ENCODE measurements at places on chromosomes 12 and 14. TPM values are rescaled to one million over a fixed set of nuclear protein-coding genes. Genes with fewer than 3 reads are reported as not detected.

The FOXN4 gene
- total RNA-seq: not detected

The LRFN5 gene
- total RNA-seq: 0.13 TPM

DNA sequence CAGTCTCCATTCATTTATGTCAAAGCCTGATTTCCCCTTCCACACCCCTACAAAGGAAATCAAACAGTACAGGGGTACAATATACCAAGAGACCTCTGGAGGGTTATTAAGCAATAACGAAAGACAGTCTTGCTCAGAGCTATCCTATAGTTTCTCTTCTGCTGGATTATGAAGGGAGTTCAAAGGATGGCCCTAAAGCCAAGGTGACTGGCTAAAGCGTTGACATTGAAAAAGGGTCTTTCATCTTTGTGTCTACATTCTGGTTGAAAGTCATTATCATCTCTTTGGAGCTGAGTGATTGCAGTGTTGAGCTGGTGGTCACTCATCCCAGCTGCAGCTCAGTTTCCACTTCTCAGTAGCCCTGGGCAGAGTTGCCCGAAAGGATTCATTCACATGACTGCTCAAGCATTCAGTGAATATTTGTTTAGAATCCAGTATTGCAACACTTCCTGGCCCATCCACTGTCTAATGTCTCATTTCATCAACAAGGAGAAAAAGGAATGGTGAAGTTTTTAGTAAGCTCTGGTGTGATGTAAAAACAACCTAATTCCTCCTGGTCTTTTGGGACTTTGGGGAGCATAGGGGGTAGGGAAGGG lies 19.2 kb upstream of the TBX5 start:
- DNase-seq: no peak

GRCh38 chr12:16118586-16118985 lies 158.9 kb downstream of the SLC15A5 start:
- DNase-seq: no peak

DNA sequence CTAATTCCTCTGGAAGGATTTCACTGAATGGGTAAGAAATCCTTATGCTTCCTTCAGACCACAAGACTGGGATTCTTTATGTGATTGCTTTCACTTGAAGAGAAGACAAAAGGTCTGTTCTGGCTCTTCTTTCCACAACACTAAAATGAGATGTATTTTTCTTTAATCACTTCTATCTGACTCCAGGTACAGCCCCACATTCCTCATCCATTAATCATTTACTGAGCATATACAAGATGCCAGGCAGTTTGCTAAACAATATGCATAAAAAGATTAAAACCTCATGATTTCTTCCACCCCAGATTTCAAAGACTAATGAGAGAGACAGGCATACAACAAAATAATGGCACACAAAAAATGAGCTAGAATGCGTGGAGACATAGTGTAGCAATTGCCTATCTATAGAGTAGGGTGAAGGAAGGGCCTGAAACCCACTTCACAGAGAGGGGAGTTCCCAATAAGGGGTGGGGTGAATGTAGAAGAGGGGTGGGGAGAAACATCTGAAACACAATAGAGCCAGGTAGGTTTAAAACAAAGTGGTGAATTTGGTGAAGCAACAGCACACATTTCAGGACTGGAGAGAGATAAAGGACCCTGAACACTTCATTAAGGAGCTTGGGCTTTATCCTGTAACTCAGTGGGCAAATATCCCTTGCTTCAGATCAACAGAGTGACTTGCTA lies 65.1 kb upstream of the PRB2 start:
- peak; percentile 62 for DNase-seq

All from bronchial epithelial cell (primary cell).